ENCODE measurements at places on chromosomes 12 and 14.
A peak's percentile ranks its signal among the peaks of the same experiment; 100 is the strongest.

DNA sequence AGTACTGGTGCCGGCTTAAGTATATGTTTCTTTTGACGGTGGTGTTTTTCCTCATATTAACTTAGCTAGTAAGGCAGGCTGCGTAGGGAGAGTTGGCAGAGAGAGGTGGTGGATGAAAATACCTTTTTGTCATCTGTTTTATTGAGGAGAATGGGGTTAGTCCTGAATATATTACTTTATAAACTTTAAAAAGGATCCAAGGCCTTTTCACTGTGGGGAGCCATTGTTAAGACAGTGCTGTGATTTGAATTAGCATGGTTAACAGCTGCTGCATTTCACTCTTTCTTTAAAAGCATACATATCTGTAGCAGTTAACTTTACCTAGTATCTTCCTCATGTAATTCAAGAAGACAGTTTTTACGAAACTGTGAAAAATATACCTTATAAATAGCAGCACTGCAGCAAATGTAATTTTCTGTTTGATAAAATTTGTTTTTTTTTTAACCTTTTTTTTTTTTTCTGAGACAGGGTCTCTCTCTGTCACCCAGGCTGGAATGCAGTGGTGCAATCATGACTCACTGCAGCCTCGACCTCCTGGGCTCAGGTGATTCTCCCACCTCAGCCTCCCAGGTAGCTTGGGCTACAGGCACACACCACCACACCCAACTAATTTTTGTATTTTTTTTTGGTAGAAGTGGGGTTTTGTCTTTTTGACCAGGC, 57.1 kb downstream of the AEBP2 start:
- DNase-seq, result no peak

DNA sequence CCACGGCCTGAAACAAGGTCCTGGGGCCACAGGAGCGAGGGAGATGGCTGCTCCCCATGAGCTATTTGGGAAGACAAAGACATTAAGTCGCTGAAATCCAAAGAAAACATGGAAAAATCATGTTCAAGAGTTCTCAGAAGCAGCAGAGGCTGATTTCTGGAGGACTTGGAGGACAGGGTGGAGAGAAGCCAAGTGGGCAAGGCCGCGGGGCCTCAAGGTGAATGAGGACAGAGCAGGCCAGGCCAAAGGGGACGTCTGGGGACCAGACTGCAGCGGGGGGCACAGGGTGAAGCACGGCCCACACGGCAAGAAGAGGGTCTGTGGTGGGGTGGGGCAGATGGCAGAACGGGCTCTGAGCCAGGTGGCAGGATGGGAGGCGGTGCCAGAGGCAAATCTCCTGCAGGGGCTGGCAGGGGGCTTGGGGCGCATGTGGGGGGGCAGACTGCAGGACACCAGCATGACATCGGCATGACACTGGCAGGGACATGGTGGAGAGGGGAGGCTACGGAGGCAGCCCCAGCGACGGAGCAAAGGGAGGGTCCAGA, 48.9 kb downstream of the RNF34 start:
- no peak for DNase-seq

DNA sequence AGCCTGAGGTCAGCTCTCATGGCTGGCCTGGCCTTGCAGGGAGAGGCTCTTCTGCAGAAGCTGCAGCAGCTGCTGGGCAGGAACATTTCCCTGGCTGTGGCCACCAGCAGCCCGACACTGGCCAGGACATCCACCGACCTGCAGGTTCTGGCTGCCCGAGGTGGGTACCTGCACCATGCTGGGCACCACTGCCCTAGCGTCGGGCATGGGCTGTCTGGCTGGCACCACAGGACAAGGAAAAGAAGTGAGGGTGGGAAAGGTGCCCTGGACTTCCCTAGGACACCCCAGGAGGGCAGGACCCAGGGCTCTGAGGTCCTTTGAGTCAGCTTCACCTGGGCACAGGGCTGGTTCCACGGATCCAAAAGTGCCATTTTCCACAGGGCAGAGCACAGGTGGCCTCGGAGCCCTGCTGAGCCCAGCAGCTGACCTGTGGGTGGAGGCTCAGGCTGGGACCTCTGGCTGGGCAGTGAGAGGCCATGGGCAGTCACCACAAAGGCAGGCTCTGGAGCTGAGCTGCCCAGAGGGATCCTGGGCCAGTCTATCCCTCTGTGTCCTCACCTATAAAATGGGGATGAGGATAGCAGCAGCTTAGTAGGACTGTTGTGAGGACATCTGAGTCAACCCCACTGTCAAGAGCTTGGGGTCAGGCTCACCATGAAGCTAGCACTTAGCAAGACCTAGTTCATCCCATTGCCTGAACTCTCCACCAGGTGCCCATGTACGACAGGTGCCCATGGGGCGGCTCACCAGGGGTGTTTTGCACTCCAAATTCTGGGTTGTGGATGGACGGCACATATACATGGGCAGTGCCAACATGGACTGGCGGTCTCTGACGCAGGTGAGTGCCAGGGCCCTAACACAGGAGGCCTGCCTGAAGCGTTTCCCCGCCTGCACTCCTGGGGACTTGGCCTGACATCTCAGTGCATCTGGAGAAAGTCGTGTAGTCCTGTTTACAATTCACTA, 4.9 kb downstream of the PLD4 start:
- no peak for DNase-seq

GRCh38 chr12:12811343-12811742, 1.8 kb upstream of the DDX47 start:
- no peak for DNase-seq

- DNase-seq, result no peak
Measured at GRCh38 chr12:85834378-85834777, 1.8 kb downstream of the RASSF9 start.

DNA sequence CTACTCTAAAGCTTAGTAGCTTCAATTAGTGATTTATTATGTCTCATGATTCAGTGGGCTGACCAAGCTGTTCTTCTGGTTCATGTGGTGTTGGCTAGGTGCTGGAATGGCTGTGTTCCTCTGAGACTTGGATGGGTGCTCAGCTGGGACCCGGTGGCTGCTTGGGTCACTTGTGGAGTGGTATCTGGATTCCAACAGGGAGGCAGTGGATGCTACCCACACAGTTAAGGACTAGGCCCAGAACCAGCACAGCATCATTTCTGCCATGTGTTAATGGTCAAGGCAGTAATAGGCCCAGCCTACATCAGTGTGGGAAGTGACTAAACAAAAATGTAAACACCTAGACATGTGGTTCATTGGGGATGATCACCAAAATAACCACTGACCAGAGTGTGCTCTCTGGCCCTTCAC, 72.2 kb downstream of the FGD4 start:
- no peak for DNase-seq

GRCh38 chr14:99479906-99480869, at the start of gene SETD3:
TSS of gene SETD3 (minus strand) at chr14:99480859. CDS start at chr14:99465805, 15,054 bp downstream.
- DNase-seq, result no peak

DNA sequence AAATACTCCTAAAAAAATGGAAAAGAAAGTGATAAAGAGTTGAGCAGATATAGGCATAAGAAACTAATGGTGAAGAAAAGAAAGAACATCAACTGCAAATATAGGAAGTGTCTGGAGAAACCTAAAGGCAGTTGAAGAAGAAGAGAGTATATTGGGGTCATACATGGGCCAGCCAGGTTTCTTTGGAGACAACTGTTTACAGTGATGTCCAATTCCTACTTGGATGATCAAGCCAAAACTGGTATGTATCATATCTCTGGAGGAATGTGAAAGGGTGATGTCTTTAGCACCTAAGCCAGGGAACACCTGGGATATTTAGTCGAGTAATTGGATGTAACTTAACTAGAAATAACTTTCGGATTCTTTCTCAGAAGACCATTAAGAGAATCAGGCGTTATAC, 129.3 kb upstream of the FLRT2 start:
- peak; percentile 50 for DNase-seq

- DNase-seq, result no peak
Measured at GRCh38 chr12:25694072-25694471, 141.0 kb upstream of the LMNTD1 start.

- DNase-seq, result no peak
Measured at GRCh38 chr12:69833696-69834095, 8.7 kb downstream of the MYRFL start.

DNA sequence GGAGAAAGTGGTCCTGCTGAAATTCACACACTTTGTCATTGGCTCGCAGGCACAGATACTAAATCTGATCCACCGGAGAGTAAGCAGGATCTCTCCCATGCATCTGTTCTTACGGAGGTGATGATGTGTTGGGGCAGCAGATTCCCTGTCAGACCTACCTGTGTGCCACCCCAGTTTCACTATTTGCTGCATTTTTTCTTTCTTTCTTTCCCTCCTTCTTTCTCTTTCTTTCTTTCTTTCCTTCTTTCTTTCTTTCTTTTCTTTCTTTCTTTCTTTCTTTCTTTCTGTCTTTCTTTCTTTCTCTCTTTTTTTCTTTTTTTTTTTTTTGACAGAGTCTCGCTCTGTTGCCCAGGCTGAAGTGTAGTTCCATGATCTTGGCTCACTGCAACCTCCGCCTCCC, 37.4 kb downstream of the WSCD2 start:
- no peak for DNase-seq

GRCh38 chr12:121943926-121944325, 25.5 kb downstream of the CFAP251 start:
- no peak for DNase-seq

- no peak for DNase-seq
Measured at GRCh38 chr12:91628656-91629055, 446.0 kb upstream of the DCN start.

DNA sequence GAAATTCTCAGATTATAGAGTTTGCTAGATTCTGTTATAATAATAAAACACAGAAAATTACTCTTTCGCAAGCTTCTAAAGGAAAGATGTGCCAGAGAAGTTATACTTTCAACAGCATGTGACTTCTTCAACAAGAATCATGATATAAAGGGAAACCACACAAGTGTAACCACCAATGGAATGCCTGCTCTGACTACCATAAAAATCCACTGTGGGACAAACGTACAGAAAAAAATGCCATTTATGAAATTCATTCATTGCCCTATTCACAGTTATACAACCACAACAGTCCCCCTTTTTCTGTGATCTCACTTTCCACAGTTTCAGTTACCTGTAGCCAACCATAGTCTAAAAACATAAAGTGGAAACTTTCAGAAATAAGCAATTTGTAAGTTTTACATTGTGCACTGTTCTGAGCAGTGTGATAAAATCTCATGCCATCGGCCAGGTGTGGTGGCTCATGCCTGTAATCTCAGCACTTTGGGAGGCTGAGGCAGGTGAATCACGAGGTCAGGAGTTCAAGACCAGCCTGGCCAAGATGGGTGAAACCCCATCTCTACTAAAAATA, 3.2 kb downstream of the CATSPERB start:
- DNase-seq, result no peak

- DNase-seq, result no peak
Measured at GRCh38 chr12:112847708-112848337, 56.3 kb downstream of the RPH3A start.

DNA sequence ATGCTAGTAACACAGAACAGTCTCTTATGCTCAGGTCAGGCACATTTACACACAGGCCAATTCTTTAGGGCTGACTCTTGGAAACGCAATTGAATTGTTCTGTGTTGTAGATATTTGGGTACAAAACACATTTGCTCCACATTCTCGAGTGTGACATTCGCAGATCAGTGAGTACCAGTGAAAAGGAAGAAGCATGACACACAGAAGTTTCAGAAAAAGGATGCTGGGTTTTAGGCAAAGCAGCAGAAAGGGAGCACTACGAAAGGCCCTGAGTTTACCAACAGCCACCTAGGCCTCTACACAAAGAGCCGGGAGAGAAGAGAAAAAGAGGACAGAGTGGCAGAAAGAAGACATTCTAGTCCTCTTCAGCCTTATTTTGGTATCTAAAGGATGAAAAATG, 254.4 kb upstream of the BTG1 start:
- DNase-seq, result no peak

DNA sequence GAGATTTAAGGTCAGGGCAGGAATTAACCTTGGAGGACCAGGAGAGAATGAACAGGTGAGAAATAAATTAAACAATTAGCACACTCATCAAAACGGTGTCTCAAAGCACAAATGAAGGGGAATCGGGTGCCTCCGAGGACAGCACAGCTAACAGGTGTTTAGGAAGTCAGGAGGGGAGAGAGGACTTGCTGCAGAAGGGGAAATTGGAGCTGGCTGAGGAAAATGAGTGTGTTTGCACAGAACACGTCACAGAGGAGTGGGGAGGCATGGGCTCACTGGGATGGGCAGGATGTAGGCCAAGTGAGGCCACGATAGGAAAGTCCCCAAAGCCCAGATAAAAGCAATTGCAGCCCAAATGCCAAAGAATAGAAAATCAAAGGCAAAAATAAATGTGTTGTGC, 121.7 kb downstream of the ZNF664 start:
- no peak for DNase-seq

- peak; percentile 48 for DNase-seq
Measured at GRCh38 chr14:61025251-61026223, 44.5 kb downstream of the SLC38A6 start.

DNA sequence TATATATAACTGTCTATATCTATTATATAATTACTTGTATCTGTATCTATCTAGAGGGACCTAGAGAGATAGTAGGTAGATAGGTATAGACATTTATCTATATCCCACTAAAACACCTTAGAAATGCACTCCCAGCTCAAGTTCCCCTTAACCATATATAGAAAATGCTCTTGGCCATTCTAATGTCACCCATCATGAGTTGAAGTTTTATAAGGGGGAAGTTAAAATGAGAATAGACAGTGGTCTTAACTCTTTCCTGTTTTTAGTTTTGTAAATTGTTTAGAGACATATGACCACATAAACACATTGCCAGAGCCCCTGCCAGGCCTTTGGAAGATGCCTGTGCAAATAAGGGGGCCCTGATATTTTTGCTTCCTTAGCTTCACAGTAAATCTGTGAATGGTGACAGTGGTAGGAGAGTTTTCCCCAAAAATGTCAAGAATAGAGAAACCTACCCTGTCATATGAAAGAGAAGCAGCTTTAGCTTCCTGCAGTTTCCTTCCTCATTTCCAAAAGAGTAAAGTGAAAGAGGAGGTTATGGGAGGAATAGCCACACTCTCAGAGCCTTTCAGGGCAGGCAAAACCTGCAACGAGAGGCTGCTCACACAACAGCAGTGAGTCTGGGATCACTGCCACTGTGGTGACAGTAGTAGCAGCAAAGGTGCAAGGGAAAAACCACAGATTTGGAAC, 45.5 kb downstream of the MGST1 start:
- DNase-seq, result no peak

GRCh38 chr14:96364962-96365361, 1.6 kb downstream of the GSKIP start:
- DNase-seq, result no peak

GRCh38 chr14:100914597-100915021, 11.1 kb upstream of the RTL1 start:
- DNase-seq, result no peak

DNA sequence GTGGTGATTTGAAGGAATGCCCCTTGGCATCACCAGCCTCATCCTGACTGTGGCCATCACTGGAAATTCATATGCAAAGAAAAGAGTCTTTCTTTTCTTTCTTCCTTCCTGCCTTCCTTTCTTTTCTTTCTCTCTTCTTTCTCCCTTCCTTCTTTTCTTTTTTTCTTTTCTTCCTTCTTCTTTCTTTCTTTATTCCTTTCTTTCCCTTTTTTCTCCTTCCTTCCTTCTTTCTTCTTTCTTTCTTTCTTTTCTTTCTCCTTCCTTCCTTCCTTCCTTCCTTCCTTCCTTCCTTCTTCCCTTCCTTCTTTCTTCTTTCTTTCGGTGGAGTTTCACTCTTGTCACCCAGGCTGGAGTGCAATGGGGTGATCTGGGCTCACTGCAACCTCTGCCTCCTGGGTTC, 58.0 kb upstream of the TMEM132D start:
- DNase-seq, result no peak

GRCh38 chr14:83416476-83416875, 1882.8 kb upstream of the SEL1L start:
- no peak for DNase-seq

- no peak for DNase-seq
Measured at GRCh38 chr14:99899578-99900178, 106.5 kb downstream of the EML1 start.

Data from forelimb muscle (tissue), 1 donor.